ENCODE measurements at places on chromosomes 1 and 21.

- no peak for DNase-seq
These were observed 36.7 kb downstream of the CLCA4 start for GRCh38 chr1:86583593-86583992.

DNA sequence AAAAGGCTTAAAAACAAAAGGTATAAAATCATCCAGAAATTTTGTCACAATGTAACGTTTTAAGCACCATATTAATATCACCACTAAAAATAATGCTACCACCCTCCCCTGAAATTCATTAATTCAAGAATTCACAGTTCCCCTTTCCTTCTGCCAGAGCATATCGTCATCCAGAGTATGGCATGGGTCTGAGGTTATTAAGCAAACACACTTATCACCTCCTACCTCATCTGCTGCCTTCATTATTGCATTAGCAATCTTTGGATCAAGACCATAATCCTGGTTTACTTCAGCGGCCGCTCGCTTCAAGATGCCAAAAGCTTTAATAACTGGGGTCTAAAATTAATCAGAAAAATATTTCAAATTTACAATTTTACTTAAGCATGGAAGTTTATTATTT lies 6.2 kb downstream of the FH start:
- DNase-seq = peak; percentile 18

DNA sequence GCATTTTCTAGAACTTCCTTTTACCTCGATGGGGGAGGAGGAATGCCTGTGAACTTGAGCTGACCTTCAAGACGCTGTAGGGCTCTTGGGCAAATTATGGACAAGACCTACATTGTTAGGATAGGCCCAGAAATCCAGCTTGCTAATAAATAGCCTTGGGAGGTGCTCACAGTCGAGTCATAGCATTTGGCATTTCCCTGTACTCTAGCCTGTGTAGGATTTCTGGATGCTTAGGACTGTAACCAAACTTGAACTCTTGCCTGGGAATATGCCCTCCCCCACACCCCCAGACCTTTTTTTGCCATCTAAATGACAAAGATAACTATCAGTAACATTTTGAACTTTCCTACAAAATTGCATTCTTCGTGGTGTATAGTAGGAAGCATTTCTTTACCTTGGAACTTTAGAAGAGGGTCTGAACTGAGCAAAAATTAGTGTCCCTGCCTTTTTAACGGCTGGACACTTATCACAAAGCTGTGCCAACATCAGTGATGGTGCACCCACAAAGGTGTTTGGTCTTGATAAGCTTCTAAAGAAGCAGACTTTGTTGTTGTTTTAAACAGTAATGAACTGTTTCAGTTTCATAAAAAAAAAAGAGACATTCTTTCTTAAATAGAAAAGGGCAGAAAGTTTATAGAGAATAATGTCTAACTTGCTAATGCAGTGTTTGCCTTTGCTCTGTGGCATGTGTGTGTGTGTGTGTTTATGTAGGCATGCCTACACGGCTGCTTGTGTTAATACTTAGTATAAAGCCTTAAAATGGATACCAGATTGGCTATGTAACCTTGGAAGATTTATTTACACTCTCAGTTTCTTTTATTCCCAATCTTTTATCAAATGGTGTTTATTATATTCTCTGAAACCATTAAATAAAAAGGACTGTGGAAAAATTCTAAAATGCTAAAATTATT lies 88.2 kb downstream of the NFIA start:
- DNase-seq = no peak

DNA sequence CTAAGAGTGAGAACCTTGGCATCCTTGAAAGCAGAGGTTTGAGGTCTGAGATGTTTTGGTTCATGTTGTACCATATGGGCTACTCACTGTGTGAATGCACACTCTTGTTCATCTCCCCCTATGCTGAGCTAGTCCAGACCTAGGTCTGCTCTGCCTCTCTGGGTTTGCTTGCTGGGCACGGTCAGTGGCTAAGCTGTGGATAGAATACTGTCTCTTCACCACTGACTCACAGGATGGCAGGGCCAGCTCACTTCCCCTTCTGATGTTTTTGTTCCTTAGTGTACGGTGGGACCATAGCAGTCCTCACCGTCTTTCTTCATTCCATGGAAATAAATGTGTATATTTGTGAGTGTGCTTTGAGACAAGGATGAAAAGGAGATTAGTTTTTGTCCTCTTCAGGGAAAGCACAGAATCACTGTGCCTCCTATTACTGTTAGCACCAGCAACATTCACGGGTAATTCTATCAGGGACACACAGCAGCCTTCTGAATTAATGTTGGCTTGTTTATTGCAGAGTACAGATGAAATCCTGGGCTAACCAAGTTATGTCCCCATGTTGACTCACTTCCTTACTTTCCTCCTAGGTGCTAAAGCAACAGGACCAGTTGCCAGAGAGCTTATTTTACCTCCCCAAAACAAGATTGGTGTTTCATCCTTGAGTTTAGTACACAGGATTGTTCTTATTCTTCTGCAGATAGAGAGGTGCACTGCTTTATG lies 56.9 kb upstream of the IVNS1ABP start:
- DNase-seq = no peak

- peak; percentile 61 for DNase-seq
These were observed at the start of gene RIMKLA for GRCh38 chr1:42380586-42381279. Gene RIMKLA, plus strand, starts transcription at chr1:42380792. Its CDS starts 143 bp downstream, at chr1:42380935.

DNA sequence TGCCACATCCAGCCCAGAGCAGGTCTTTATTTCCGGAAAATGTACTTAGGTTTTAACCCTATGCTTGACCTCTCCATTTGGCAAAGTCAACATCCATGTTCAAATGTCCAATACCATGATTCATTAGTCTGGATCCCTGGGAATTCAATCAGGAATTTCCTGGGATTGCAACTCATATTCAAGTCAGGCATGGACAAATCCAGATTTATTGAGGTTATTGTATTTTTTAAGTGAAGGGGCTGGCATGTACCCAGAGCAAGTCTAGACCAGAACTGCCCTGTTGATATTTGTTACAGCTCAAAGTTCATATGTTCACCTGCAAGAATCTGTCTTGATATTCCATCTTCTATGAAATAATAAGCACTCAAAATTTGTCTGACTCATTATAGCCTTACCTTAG lies 521.1 kb downstream of the ADGRL2 start:
- DNase-seq = no peak

DNA sequence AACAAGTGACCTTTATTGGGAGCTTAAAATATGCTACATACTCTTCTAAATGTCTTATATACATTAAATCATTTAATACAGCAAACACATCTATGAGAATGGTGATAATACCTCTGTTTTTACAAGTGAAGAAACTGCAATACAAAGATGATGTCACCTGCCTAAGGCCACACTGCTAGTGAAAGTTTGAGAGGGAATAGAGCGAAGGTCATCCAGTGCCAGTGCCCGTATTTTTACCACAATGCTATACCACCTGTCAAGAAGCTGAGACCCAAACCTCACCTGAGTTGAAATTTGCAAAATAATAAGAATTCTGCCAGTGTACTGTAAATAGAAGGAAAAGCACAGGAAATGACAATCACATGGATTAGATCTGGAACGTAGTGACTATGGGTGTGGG lies 200.4 kb upstream of the TMPRSS15 start:
- no peak for DNase-seq

- no peak for DNase-seq
These were observed 11.3 kb downstream of the MFAP2 start for GRCh38 chr1:16969057-16969611.

DNA sequence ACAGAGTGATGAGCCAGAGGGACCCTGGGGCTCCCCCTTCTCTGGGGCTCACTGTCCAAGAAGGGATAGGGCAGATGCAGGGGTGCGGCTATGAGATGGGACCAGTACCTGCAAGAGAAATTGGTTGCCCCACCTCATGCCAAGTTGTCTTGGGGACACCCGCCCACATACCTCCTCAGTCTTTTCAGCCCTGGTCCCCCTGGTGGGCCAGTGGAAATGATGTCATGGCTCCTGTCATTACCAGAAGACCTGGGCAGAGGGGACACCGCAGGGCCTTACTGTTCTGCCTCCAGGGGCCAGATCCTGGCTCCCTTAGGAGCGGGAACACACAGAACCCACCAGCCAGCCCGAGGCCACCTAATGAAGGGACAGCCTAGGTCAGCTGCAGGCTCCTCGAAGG lies 63.2 kb downstream of the CDK18 start:
- DNase-seq = no peak

DNA sequence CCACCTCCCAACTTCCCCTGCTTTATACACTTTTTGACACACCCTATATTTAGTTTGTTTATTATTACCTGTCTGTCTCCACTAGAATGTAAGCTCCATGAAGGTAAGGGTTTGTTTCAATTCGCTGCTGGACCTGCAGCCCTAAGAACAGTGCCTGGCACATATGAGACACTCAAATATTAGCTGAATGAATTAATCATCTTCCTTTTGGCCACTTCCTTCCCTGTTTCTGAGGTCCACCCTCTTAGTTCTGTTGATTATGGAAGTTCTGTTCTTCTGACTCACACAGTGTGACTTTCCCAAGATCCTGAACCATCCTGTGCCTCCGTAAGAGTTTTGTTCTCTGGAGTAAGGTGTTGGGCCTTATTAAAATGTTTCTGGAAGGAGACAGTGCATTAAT lies 40.4 kb upstream of the GJA5 start:
- DNase-seq = no peak

GRCh38 chr1:173205146-173206051 lies 1.7 kb downstream of the TNFSF4 start:
- DNase-seq = no peak

DNA sequence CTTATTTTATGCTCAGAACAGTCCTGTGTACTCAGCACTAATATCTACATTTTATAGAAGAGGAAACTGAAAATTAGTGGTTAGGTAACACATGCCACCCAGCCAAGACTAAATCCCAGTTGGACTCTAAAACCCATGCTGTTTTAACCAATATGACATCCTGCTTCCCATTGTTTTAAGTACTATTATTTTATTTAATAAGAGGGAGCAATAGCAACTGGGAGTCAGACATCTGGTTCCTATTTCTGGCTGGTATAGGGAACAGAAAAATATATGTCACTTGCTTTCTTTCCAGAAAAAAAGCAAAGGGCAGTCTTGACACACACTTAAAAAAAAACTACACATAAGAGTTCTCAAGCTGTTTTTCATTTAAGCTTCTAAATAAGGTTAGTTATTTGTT lies 11.9 kb downstream of the KLHL12 start:
- no peak for DNase-seq

DNA sequence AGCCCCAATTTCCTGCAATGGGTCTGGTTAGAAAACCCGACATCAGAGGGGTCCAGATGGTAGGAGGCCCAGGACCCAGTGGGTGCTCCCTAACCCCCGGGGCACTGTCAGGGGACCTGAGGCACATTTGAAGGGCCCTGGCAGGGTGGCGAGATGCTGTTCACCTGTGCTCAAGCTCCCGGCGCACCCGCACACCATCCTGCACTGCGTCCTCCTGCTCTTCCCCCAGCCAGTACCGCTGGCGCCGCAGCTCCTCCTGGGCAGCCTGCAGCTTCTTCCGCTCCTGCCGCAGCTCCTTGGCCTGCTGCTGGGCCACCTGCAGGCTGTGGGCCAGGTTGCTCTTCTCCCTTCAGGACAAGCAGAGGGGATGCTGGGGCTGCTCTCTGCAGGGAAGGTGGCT lies 36.0 kb downstream of the RNU1-1 start:
- no peak for DNase-seq

DNA sequence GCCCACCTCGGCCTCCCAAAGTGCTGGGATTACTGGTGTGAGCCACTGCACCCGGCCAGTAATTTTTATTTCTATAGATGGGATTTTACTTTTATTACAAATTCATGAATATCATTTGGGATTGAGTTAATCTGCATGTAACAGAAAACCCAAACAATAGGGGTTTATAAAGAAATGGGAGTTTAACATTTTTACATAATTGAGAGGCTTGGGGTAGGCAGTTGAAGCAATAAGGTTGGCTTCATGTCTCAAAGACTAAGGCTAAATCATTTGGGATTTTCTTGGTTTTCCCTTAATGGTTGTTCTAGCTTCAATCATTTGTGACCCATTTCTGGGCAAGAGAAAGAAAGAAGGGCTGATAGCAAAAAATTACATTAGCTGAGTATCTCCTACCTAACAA lies 118.7 kb upstream of the FOXD3 start:
- DNase-seq = no peak

GRCh38 chr1:116492358-116492811 lies 78.4 kb downstream of the CD58 start:
- DNase-seq = no peak

- DNase-seq = no peak
These were observed 206.0 kb downstream of the SETD4 start for GRCh38 chr21:35854281-35854680.

- DNase-seq = no peak
These were observed 2.7 kb upstream of the SSX2IP start for GRCh38 chr1:84693005-84693404.

- no peak for DNase-seq
These were observed 9.3 kb upstream of the ARHGAP29 start for GRCh38 chr1:94246692-94247137.

GRCh38 chr1:13737398-13737797 lies 37.4 kb downstream of the PRDM2 start:
- DNase-seq = no peak

DNA sequence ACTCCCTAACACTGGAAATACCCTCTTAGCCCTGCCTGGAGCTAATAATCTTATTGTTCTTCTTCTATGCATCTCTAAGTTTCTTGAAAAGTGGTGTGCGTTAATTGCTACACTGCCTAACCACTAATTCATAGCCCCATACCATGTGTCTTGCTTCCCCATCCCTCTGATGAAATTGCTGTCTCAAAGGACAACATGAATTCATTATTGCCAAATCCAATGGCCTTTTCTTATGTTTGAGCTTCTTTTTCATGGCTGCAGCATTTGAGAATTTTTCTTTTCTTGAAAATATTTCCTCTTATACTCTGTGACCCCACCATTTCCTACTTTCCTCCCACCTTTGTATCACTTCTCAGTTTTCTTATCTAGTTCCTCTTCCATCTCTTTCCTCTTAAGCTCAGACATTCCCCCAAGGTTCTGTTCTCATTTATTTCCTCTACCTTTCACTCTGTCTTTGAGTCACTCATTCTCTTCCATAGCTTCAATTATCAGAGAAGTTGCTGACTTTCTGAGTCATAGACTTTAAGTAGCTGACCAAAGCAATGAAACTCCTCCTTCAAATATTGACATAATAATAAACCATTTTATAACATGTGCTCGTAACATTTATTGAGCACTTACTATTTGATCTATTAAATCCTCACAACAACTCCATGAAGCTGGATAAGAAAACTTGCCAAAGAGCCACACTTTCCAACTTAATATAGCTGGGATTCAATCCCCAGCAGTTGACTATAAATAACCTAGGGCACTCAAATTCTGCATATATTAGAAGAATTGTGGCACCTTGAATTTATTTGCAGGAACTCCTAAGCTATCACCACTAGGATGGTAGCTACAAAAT lies 35.5 kb upstream of the ATP6V1G3 start:
- DNase-seq = no peak

- no peak for DNase-seq
These were observed 840 bp upstream of the HEATR1 start for GRCh38 chr1:236604905-236605806.

DNA sequence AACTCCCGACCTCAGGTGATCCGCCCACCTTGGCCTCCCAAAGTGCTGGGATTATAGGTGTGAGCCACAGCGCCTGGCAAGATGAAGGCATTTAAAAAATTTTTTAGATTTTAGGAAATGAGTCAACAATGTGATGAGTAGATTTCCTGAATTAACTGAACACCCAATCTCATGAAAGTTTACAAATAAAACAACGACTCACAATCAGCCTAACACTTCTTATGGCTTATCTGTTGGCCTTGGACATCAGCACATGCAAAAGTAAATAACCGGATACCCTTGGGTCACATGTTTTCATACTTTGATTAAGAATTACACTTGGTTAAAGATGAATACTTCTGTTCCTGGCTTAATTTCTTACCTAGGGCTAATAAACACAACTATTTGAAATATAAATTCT lies 3.0 kb downstream of the GNG12 start:
- DNase-seq = no peak

Measured in NCI-H1694 treated with DMSO at 0.1 percent for 48 hours (cell line).